NCI-H2029 treated with DMSO at 0.1 percent for 48 hours (cell line): ENCODE measurements at places on chromosomes 1 and 21.

DNA sequence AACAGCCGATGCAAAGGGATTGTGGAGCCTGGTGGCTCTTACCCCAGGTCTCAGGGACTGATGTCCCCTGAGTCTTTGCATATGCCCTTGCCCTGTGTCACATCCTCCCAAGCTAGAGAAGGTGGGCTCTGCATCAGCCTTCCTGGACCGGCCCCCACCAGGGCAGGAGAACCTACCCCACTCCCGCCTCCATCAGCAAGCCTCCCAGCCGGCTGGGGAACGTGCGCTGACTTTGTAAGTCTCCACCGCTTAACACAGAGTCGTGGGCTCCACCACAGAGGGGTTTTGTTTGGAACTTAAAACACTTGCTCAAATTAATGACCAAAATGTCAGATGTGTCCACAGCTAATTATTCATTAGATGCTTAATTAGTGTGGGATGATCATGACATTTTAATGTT is 255.2 kb upstream of the VAMP3 start:
- DNase-seq, result no peak

DNA sequence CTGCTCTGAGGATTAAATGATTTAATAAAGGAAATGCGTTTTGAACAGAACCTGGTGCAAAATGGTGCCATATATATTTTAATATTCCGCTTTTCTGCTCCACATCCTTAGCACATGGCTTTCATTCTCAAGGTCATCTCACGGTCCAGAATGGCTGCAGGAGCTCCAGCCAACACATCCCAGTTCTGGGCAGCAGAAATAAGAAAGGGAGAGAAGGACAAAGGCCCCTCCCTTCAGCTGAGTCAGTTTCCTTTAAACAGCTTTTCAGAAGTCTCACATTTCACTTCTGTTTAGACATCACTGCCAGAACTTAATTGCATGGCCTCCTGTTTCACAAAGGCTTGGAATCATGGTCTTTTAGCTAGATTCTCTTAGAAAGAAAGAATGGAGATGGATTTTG is 75.2 kb upstream of the LRRN2 start:
- DNase-seq, result no peak

- no peak for DNase-seq
Observed at GRCh38 chr1:230413061-230413460, 13.1 kb downstream of the PGBD5 start.

- no peak for DNase-seq
Observed at GRCh38 chr1:204254031-204254661, 40.4 kb upstream of the GOLT1A start.

DNA sequence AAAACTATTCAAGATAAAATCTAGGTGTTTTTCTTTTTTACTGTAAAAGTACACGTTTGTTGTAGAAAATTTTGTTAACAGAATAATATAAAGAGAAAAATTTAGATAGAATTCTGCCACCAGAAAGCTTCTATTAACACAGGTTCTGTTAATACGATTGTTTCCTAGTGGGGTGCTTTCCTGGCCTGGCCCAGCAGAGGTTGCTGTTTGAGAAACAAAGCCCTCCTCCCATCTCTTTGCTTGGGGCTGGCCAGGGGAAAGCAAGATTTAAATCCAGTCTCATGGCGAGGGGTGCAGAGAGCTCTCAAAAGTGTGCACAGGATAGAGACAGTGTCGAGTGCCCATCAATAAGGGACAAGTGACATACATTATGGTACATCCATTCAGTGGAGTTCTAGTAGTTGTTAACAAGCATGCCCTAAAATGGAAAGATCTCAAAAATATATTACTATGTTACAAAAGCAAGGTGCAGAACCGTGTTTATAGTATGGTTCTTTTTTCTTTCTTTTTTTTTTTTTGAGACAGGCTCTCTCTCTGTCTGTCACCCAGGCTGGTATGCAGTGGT is 14.6 kb upstream of the ACBD3 start:
- no peak for DNase-seq
